Activated naive CD4-positive, alpha-beta T cell treated with anti-CD3 and anti-CD28 coated beads, Interleukin-2, amount 10 ng/mL, durations not matched to agents 7 days and 5 days (primary cell): ENCODE measurements at places on chromosomes 6 and 20.

GRCh38 chr20:53291548-53291947 is 302.1 kb downstream of the ZNF217 start:
- no peak for DNase-seq

- DNase-seq, result no peak
Measured at GRCh38 chr6:6584310-6585002, 4.1 kb upstream of the LY86 start.

GRCh38 chr6:137416376-137417109 is 77.7 kb downstream of the OLIG3 start:
- no peak for DNase-seq

DNA sequence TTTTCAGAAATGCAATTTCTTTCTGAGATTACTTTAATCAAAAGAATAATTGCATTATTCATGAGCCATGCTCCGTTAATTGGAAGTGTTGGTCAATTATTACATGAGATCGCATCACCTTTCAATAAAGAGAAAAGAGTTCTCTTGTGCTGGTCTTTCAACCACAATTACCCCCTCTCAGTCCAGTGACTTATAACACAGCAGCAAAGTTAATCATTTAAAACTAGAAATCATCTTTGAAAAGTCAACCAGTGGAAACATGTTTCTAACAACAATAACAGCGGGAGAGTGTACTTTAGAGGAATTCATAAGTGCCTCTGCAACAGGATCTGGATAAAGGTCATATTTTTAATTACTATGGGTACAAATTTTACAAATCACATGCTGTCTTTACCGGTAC is 384.4 kb upstream of the AGPAT4 start:
- DNase-seq, result no peak

- no peak for DNase-seq
Measured at GRCh38 chr20:8124639-8125038, 7.4 kb upstream of the PLCB1 start.

DNA sequence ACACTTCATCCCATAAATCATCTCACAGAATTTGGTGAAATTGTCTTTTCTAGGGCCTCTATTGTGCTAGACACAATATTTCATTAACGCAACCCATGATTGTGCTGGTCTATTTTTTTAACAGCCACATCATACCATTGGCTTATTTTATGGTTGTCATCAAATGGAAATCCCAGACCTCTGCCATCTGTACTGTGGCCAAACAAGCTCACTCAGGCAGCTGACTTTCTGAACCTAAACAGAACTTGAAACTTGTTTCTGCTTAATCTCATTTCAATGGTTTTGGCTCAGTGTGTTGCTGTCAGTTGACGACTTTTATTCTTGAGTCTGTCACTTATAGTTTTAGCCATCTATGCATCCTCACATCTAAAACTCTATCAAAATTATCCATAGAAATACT is 111.8 kb downstream of the HAO1 start:
- DNase-seq, result no peak

GRCh38 chr6:160979061-160979708 is 12.4 kb upstream of the MAP3K4 start:
- no peak for DNase-seq

DNA sequence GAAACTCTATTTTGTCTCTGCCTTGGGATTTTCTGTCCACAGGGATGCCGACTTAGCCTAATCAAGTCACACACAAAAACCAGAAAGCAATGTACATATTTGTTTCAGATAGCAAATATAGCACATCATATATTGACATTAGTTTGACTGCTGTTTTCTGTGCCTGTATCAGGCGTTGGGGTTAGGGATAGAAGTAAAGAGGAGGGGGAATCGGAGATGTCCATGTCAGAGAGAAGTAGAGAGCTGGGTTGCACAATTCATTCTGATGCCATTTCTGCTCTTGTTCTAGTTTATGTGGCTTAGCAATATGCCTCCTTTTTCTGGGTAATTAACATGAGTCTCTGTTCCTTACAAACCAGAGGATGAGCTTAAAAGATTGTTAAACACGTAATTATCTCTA is 14.7 kb upstream of the IPCEF1 start:
- DNase-seq, result no peak

DNA sequence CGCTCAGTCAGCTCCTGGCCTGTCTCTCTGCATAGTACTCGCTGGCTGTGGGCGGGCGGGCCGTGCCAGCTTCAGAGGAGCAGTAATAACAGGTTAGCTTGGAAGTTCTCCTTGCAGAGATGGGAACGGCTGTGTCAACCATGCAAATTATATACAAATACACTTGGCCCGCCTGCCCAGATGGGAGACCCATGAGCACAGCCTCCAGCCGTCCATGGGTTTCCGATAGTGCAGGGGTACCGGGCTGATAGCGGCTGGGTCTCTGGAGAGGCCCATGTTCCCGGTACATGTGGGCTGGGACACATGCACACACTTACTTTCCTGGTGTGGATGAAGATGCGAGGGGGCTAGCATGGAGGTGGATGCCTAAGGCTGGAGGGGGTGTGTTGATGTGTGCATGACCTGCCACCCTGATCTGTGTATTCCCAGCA is 12.8 kb upstream of the ZNF831 start:
- DNase-seq, result no peak

GRCh38 chr20:8303651-8304050 is 171.6 kb downstream of the PLCB1 start:
- no peak for DNase-seq

DNA sequence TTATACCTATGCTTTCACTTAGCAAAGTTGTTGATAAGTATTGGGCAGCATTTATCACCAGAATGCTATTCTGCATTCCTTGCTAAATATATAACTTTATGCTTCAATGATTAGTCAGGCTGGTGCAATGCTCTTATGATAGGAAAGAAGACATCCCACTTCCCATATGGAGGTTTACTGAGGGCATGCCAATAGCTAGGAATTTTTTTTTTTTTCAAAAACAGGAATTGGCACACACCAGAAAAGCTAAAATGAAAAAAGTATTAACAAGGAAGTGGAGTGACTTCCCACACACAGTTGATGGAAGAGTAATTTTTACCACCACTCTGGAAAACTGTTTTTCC is 90.8 kb downstream of the FRK start:
- DNase-seq, result no peak

DNA sequence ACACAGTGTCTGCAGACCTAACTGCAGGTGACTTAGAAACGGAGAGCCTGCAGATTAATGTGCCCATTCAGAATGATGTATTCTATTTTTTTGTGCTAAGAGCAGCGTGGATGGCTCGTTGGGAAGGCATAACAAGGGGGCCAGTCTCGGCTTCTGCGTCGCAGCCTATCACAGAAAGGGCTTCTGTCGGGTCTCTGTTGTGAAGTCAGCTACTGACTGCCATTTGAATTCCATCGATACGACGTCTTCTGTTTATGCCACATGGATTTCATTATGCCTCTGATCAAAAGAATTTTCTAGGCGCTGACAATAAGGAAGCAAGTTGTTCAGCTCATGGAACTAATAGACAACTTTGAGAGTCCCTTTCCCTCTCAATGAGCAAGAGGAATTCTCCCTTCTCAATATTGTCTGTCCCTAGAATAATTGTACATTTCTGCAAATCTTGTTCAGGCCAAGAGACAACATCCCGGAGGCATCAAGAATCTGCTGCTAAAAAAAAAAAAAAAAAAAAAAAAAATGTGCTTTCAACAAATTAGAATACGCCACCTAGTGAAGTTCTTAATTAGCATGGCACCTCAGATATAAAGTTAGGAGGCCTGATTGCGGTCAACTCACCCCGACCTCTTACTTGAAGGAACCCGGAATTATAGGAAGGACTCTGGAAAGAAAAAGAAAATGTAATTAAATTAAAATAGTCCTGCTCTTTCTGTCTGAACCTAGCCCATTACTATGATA is 223.9 kb downstream of the TSHZ2 start:
- DNase-seq, result no peak

- no peak for DNase-seq
Measured at GRCh38 chr20:50118203-50118602, 5.3 kb upstream of the UBE2V1 start.
